ENCODE measurements at places on chromosomes 5 and 9.

DNA sequence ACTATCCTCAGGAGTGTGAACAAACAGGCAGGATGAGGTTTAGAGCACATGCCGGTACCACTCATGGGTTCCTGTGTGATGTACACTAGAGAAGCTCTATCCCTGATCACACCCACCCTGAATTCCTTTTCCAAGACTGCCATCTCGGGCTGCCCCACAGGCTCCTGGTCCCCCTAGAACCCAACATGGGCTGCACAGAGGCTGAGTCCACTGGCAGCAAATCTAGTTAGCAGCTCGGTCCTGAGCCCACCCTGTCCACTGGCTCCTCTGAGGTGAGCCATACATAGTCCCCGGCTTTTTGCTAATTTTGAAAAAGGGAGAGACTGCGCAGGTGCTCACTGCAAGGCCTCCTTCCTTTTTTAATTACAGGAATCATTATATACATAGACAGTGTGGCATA, 227.0 kb downstream of the FSTL4 start:
- DNase-seq: no peak

GRCh38 chr9:129570450-129571297, 50.2 kb downstream of the C9orf50 start:
- DNase-seq: no peak

DNA sequence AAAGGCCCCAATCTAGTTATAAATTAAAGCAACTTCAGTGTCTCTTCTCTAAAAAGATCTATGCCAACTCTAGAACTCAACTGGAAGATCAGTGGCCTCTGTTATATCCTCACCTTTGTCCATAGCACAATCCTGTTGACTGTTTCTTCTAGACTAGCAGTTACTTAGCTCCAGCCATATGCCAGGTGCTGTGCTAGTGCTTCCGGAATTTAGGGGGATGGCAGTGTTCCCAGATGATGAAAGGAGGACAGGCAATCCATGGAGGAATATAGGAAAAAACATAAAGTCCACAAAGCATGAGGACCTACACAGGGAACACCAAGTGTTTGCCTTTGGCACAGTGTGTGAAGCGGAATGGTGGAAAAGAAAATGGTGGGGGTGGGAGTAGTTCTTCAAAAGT, 214.3 kb downstream of the MAPKAP1 start:
- peak; percentile 82 for DNase-seq

DNA sequence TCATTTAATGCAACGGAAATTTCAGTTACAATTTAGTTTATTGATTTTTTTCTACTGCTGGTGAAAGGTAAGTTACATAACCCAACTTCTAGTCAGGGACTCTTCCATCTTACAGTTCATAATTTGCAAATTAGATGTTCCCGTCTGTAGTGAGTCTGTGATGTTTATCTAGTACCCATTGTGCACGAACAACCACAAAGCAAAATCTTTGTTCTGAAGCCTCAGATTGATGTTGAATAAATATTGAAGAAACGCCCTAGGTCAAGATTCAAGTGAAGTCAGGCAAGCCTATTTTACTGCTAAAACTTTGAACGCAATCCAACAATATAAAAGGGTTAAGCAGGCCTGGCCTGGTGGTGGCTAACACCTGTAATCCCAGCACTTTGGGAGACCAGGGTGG, 43.1 kb downstream of the BASP1 start:
- peak; percentile 84 for DNase-seq

GRCh38 chr9:136554870-136555269, 9.0 kb upstream of the NOTCH1 start:
- peak; percentile 22 for DNase-seq

GRCh38 chr5:150412319-150413175, at the start of gene CD74:
Gene CD74, minus strand, starts transcription at chr5:150412910. Its CDS starts 161 bp downstream, at chr5:150412749.
- no peak for DNase-seq

- no peak for DNase-seq
These were observed 272 bp downstream of the ANAPC2 start for GRCh38 chr9:137188086-137188489.

DNA sequence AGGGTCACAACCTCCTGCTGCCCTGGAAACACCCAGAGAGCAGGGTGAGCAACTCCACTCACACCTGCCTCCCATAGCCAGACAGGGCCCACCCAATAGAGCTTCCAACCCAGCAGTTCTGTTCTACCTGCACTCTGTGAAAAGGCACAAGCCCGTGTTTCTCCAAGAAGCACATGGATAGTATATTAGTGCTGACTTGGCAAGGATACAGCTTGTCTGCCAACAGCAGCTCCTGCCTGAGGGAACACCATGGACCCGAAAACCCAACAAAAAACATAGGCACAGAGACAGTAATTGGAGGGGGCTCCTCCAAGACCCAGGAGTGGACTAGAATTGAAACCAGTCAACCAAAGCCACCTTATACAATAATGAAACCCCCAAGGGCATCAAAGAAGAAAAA, 48.6 kb downstream of the CDKN2A start:
- no peak for DNase-seq

DNA sequence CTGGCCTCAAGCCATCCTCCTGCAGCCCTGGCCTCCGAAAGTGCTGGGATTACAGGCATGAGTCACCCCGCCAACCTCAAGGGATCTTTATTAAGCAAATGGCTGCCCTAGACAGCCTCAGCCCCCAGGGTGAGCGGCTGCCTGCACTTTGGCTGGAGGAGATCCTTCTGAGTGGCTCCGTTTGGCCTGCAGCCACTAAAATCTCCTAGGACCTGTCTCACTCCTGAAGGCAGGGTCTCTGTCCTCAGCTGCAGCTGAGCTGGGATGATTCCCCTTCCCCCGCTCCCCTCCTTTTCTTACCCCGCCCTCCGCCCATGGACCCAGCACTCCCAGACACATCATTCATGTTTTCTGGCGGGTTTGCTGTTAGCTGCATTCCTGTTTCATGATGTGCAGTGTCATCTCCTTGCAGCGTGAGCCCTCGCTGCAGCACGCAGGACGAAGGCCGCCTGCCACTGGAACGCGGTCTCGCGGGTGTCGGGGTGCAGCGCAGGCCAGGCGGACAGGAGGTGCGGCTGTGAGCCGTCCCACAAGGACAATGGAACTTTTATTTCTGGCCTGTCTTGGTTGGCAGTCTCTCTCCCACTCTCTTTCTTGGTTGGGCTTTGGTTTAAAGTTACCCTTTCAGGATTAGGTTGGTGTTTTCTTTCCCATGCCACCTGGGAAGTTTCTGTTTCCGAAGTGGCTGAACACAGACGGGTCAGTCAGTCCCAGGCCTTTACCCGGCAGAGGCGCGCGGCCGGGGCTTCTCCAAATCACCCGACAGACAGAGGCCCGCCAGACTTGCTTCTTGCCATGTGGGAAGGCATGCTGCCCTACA, 137.1 kb downstream of the FOXD1 start:
- no peak for DNase-seq

DNA sequence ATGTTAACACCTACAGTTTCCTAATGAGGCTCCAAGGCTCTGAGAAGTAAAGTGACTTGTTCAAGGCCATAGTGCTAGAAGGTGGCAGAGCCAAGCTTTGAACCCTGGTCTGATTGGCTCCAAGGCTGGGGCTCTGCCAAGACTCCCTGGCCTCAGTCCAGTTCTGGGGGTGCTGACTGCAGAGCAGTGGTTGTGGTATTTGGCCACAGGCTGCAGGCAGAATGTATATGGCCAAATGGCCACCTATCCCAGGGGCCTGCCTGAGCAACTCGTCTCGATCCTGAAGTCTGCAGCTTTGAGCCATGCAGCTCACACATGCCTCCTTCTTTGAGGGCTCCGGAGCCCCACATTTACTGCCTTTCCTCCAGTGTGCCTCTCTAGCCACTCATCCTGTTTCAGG, 9.7 kb upstream of the NEK6 start:
- DNase-seq: no peak

DNA sequence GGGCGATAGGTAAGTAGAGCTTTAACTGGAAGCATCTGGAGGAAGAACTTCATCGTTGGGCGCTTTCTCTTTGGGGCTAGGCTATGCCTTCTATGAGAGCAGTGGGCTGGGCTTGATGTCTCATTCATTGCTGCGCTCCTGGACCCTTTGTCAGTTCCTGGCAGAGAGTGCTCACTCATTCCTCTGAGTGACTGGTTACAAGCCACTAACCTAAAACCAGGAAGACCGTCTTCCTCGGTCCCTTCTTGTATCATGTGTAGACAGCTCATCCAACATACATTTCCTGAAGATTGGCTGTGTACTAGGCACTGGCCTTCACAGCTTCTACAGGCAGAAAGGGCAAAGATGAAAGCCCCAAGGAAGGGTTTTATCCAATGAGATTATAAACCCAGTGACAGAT, 6.4 kb downstream of the SWI5 start:
- no peak for DNase-seq

GRCh38 chr5:110590187-110590586, 136.3 kb downstream of the TMEM232 start:
- peak; percentile 10 for DNase-seq

All from NCI-H1092 treated with DMSO at 0.1 percent for 48 hours (cell line).